ENCODE measurements at places on chromosomes 2 and 18.

DNA sequence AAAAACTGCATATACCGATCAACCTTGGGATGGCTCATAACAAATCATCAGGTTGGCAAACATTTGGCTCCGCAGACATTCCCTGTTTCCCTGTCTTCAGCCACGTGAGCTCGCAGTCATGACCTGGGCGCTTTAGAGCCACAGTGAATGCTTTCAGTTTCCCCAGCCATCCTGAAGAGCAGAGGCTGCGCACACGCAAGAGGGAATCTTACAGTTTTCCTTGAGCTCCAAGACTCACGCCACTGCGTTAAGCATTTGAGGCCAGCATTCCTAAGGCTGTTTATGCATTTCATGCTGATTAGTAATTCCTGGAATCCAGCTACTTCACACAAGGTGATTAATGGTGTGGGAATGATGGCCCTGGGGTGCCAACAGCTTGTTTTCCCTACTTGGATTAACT, 95.1 kb downstream of the MTCL1 start:
- no peak for DNase-seq

DNA sequence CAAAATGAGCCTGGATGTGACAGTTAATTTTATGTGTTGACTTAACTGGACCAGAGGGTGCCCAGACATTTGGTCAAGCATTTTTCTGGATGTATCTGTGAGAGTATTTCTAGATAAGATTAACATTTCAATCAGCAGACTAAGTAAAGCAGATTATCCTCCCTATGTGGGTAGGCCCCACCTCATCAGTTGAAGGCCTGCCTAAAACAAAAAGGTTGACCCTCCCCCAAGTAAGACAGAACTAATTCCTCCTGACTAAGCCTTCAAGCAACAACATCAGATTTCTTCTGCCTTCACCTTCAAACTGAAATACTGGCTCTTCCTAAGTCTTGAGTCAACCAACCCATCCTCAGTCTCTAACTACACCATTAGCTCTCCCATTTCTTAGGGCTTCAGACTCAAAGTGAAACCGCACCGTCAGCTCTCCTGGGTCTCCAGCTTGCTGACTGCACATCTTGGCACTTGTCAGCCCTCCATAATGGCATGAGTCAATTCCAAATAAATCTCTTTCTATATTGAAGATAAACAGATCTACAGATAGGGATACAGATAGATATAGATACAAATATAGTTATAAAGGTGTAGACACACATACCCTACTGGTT, 47.9 kb downstream of the MEMO1 start:
- no peak for DNase-seq

GRCh38 chr2:127735537-127736399, 34.5 kb downstream of the SFT2D3 start:
- no peak for DNase-seq

DNA sequence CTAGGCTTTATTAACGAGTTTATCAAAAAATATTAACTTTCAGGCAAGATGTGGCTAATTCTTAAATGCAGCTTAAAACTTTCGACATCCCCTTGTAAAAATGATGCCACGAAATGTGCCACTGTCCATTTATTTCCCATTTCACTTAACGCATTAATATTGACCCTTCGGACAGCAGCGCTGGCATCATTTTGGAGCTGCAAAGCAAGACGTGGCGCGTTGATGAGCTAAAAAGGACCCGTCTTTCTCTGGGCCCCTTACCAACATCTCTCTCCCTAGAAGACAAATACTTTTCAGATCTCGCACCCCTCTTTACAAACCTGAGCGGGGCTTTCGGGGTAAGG, 367.9 kb downstream of the MTX2 start:
- DNase-seq = no peak

DNA sequence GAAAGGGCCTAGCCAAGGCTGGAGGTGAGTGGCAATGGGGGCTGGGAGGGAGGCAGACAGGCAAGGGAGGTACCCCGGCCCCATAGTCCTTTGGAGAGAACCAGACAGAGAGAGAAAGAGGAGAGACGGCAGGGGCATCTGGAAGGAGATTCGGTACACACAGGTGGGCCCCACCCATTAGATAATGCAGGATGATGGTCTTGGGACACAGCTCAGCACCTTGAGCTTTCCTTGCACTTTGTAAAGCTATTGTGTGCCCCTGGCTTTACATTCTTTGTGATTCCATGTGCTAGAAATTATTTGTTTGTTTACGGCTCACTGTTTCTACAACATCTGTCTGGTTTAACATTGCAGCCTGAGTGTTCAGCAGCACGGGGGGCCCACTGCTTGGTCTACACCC, 83.1 kb downstream of the CTAGE1 start:
- no peak for DNase-seq

- DNase-seq = no peak
These were observed 1.5 kb upstream of the GPBAR1 start for GRCh38 chr2:218259099-218259961.

Data from CD4-positive, alpha-beta T cell treated with Interleukin-2 at 100 ng/mL for 4 hours (primary cell).